Peyer's patch (tissue), 4 donors: ENCODE measurements at places on chromosomes 5 and 9.

DNA sequence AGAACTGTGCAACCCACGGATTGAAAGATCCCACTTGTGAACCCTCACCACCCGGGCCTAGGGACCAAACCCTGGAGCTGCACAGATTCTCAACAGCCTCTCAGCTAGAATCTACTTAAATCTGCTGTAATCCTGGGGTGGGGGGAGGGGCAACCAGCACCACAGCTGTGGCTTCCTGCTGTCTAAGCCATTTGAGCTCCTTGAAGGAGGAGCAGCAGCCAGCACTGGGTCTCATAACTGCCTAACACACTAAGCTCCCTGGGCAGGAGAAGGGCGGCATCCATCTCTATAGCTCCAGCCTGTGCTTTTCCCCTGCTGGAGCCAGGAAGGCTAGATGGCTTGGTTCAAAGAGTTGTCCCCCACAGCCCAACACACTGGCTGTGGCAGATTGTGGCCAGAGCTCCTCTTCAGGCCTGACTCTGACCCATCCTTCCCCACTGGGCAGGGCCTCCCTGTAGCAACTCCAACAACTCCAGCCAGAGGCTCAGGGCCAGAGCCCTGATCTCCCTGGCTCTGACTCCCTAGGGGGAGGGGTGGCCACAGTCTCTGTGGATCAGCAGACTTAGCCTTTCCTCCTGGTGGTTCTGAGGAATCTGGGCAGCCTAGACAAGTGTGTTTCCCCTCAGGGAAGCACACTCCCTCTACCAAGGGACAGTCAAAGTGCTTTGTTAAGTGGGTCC lies 72.0 kb upstream of the C9orf72 start:
- no peak for DNase-seq

DNA sequence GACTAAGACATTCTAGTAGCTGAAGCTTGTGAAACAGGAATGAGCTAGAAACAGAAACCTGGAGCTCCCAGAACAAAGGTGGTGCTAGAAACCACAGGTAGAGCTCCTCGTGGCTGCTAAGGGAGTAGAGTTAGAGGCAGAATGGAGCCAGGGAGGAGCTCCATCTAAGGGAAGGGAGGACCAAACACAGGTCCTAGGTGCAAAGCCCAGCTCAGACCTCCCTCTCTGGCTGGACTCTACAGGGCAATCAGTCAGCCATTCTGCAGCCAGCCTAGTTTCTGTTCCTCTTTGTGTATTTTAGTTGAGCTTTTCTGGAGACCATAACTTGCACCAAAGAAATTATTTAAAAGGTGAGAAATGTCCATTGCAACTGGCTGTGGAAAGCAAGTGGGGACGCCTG lies 70.4 kb downstream of the CRB2 start:
- no peak for DNase-seq

GRCh38 chr5:32753765-32754164 lies 42.6 kb downstream of the NPR3 start:
- no peak for DNase-seq

- no peak for DNase-seq
These were observed 217.9 kb upstream of the VLDLR start for GRCh38 chr9:2403701-2404100.

GRCh38 chr5:65128226-65128625 lies 353.5 kb downstream of the ADAMTS6 start:
- no peak for DNase-seq
